ENCODE measurements at places on chromosomes 13 and 19. TPM values are rescaled to one million over a fixed set of nuclear protein-coding genes. Genes with fewer than 3 reads are reported as not detected.

ETHE1 gene
- total RNA-seq: 13.6 TPM

PRX gene
- total RNA-seq: 2.3 TPM

AMER2 gene
- total RNA-seq: not detected

LRP3 gene
- 13.7 TPM for total RNA-seq

SPRED3 gene
- 0.99 TPM for total RNA-seq

FFAR1 gene
- total RNA-seq: not detected

NDUFS7 gene
- total RNA-seq: 290 TPM

KIR3DL2 gene
- not detected for total RNA-seq

STXBP2 gene
- total RNA-seq: 9.2 TPM

CEACAM3 gene
- total RNA-seq: 1.5 TPM

SLC8A2 gene
- total RNA-seq: 0.54 TPM

XAB2 gene
- total RNA-seq: 24.5 TPM

CGB1 gene
- total RNA-seq: not detected

GADD45B gene
- 43.3 TPM for total RNA-seq

C5AR1 gene
- 9.8 TPM for total RNA-seq

PTPRH gene
- 0.44 TPM for total RNA-seq

SYT3 gene
- total RNA-seq: not detected

TEAD2 gene
- 40.8 TPM for total RNA-seq

UBE2L5 gene
- not detected for total RNA-seq

C19orf81 gene
- 5.7 TPM for total RNA-seq

POSTN gene
- 21.3 TPM for total RNA-seq

PTPRS gene
- total RNA-seq: 25.5 TPM

CGB8 gene
- not detected for total RNA-seq

LINGO3 gene
- not detected for total RNA-seq

PLVAP gene
- total RNA-seq: 34.0 TPM

GDF15 gene
- 2.5 TPM for total RNA-seq

KLF16 gene
- total RNA-seq: 7.9 TPM

KLC3 gene
- total RNA-seq: 0.14 TPM

HIF3A gene
- total RNA-seq: 37.5 TPM

PRTN3 gene
- not detected for total RNA-seq

WDR88 gene
- total RNA-seq: not detected

FOSB gene
- 54.5 TPM for total RNA-seq

PSG6 gene
- total RNA-seq: not detected

NAPSA gene
- 0.22 TPM for total RNA-seq

BLOC1S3 gene
- 5.2 TPM for total RNA-seq

ACTMAP gene
- total RNA-seq: 9.5 TPM

ZNF547 gene
- 3.7 TPM for total RNA-seq

KCNJ14 gene
- 0.50 TPM for total RNA-seq

CYP2A7 gene
- total RNA-seq: not detected

FBXO27 gene
- total RNA-seq: 27.1 TPM

ZNF43 gene
- total RNA-seq: 5.0 TPM

ZNF579 gene
- 9.3 TPM for total RNA-seq

S1PR4 gene
- total RNA-seq: 0.85 TPM

AP1M1 gene
- 34.3 TPM for total RNA-seq

MAU2 gene
- 29.5 TPM for total RNA-seq

PINLYP gene
- 1.4 TPM for total RNA-seq

ZNF610 gene
- total RNA-seq: 5.9 TPM

PRR12 gene
- 19.2 TPM for total RNA-seq

ZNF492 gene
- total RNA-seq: not detected

PRODH2 gene
- total RNA-seq: not detected

TOMM40 gene
- total RNA-seq: 45.8 TPM

RDH8 gene
- total RNA-seq: not detected

OR7C1 gene
- 0.06 TPM for total RNA-seq

ARHGEF1 gene
- 38.6 TPM for total RNA-seq

All from heart right ventricle (tissue), 16 donors.